Activated CD4-positive, alpha-beta memory T cell treated with anti-CD3 and anti-CD28 coated beads for 36 hours (primary cell): ENCODE measurements at places on chromosomes 3 and 15.

GRCh38 chr3:131236421-131236820 lies 145.2 kb upstream of the NUDT16 start:
- DNase-seq: no peak

GRCh38 chr3:9870978-9871377 lies 9.1 kb downstream of the CIDEC start:
- no peak for DNase-seq

GRCh38 chr3:123657568-123657967 lies 72.7 kb upstream of the HACD2 start:
- no peak for DNase-seq

DNA sequence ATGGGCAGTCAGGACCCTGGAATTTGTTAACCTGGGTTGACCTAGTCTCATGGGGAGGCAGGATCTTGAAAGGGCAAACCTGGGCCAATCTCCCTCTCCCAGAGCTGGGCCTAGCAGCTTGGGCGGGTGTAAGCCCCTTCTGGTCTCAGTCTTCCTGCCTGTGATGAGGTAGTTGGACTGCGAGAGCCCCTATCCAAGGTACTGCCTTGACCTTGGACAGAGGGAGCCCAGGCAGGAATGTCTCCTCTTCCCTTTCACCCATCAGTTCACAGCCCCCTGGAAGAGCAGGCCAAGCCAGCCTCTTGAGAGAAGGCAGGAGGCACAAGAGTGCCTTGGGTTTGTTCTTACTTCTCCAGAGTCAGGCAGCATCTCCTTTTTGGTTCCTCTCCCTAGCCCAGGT lies 24.7 kb upstream of the SEMA3F start:
- DNase-seq: no peak

DNA sequence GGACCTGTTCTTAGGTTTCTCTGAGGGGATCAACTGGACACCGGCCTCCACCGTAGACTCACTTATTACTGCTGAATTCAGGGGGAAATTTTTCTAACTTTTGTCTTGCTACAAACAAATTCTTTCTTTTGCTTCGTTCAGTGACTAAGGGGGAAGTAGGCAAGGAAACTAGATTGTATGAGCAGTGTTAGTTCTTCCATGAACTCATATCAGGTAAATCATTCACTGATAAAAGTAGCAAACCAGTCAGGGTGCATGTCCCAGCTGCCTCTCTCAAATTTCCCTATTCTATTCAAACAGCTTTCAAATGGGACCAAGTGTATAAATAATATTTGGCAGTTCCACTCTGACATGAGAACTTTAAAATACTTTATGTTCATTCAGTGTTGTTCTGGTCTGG lies 7.3 kb upstream of the CCDC13 start:
- no peak for DNase-seq

DNA sequence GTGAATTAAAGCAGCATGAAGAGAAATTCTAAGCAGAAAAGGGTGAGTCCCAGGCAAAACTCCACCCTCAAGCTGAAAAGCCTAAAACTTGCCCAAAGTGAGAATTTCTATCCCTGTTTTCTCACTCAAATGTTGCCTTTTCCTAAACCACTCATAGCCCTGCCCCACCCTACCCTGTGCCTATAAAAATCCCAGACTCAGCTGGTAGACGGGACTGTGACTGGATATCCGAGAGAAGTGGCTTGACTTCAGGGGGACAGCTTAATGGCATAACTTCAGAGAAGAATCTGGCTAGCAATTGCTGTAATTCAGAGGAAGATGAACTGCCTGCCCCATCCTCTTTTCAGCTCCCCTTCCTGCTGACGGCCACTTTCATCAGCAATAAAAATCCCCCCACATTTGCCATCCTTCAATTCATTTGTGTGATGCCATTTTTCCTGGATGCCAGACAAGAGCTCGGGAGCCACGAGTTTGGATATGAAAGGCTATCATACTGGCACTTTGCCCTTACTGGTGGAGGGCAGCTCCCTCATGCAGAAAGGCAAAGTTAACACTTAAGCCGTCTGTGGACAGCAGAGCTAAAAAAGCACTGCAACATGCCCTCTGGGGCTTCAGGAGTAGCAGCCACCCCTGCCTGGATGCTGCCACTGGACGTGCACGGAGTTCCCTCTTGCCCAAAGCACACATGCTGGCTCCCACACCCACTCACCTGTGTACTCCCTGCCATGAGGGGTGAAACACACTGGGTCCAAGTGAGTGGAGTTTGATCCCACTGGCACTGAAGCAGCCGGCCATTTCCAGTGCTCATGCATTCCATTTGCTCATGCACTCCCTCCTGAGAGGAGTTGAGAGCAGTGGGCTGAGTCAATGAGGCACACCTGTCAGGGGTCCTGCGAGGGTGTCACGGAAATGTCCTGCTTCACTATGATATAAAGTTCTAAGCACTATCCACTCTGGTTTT lies 670.6 kb downstream of the PLOD2 start:
- no peak for DNase-seq

GRCh38 chr3:21049334-21050062 lies 701.5 kb downstream of the ZNF385D start:
- DNase-seq: no peak

GRCh38 chr3:64399205-64399800 lies 174.0 kb upstream of the PRICKLE2 start:
- no peak for DNase-seq

- no peak for DNase-seq
Observed at GRCh38 chr3:100737334-100737733, 28.0 kb downstream of the TFG start.

GRCh38 chr15:63473999-63474809 lies 30.2 kb upstream of the USP3 start:
- DNase-seq: peak; percentile 84

- no peak for DNase-seq
Observed at GRCh38 chr15:74822233-74822632, 4.2 kb upstream of the CPLX3 start.

DNA sequence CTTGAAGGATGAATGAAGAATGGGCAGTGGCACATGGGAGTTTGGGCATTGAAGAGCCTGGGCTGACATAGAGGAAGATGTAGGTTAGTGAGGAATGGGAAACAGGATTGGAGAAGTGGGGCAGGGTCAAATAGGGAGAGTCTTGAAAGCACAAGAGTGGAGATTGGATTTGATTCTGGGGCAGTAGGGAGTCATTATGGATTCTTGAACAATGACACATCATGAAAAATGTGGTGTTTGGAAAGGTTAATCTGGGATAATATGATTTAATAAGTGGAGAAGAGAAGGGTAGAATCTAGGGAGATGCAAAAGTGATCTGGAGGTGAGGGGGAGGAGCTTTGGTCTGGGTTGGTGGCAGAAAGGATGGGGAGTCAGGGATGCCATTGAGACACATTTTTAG lies 45.4 kb upstream of the ROPN1 start:
- DNase-seq: no peak

DNA sequence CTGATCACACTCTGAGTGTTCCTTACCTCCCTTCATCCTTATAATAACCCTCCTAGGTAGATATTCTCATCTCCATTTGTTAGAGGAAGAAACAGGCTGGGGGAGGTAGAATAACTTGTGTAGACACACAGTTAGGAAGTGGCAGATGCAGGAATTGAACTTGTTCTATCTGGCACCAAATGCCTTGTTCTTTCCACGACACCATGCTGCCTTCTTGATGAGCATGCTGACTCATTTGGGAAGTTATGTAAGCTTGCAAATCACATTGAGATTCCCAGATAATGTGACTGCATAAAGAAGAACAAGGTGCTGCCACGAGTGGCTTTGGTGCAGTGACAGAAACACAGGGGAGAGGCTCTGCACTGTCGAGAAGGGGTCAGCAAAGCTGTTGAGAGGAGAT lies 27.5 kb upstream of the NDUFB4 start:
- DNase-seq: no peak

GRCh38 chr15:48730506-48730905 lies 80.4 kb downstream of the CEP152 start:
- no peak for DNase-seq

GRCh38 chr3:45969953-45970352 lies 25.7 kb downstream of the FYCO1 start:
- DNase-seq: no peak

DNA sequence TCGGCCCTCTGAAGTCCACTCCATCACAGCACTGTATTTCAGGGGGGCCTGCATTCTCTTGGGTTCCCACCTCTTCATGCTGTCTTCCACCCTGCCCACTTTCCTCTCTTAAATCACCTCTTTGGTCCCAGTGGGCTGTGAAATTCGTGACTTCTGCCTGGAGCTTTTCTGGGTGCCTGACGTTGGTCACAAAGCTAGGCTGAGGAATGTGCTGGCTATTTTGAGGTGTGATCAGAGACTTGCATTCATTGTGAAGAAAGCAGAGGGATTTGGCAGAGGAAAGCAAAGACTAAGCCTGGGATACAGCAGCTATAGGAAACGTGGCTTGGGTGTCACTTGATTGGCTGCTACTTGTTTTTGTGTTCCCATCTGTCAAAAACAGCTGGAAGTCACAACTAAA lies 202.5 kb downstream of the SATB1 start:
- DNase-seq: no peak

DNA sequence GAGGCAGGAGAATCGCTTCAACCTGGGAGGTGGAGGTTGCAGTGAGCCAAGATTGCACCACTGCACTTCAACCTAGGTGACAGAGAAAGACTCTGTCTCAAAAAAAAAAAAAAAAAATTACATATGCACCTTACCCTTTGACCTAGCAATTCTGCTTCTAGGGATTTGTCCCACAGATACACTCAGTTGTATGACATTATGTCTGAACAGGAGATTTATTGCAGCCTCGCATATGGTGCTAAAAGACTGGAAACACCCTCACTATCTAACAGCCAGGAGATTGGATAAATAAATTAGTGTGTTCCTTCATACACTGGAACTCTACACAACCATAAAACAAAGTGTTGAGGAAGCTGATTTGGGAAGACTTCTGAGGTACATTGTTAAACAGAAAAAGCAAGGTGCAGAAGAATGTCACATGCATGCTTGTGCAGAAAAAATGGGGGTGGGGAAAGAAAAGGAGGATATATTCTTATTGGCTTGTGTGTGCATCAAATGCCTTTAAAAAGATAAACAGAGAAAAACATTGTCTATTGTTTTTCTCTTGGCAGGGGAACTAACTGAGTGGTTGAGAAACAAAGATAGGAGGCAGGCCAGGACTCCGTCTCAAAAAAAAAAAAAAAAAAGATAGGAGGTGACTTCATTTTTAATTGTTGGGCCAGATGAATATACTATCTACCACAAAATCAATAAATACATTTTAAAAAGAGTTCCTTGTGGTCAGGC lies 30.9 kb downstream of the PPCDC start:
- no peak for DNase-seq

GRCh38 chr3:126351771-126352475 lies 5.3 kb downstream of the KLF15 start:
- no peak for DNase-seq

DNA sequence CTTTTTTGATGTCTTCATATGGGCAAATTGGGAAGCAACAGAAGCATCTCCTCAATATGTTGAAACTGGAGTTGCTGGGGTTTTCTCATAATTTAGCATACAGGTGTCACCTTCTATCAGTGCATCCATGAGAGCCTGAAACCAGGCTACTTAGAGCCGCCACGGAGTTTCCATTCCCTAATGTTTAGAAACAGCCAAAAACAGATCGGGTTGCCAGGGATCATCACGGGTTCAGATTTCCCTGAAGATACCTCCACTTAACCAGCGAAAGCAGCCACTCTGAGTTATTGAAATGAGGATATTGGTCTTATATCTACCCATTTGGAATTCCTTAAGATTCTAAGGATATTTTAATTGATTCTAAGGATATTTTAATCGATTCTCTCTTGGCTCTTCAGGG lies 14.5 kb downstream of the TERB2 start:
- DNase-seq: no peak

- peak; percentile 71 for DNase-seq
Observed at GRCh38 chr15:68553994-68554720, 24.6 kb upstream of the CORO2B start.

GRCh38 chr3:111076732-111077131 lies 5.1 kb downstream of the NECTIN3 start:
- DNase-seq: no peak

DNA sequence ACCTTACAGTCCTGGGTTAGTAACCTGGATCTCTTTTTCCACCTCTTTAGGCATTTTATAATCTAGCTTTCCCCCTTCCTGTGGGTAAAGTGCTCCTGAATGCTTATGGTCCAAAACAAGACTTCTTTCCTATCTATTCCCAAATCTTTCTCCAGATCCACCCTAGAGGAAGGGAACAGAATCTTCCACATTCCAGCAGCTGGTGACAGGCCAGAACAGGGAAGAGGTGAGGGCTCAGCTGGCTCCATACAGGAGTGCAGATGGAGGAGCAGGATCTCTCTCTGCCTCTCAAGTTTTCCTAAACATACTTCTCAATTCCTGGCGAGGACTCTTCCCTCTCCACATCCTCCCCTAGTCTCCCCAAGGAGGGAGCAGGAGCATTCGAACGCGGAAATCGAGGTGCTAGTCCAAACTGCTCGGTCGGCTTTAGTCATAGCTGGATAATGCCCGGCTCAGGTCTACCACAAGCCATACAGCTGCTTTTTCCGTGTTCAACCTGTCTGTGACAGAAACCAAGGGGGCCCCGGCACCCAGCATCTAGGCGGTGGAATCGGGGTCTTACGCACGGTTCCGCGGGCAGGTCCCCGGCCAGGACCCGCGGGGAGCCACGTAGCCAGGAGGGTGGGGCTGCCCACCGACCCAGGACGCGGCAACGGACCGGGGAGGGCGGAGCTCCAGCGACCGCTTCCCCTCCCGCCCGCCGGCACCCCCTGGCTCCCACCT lies 4.0 kb downstream of the RASSF1 start:
- DNase-seq: peak; percentile 75

DNA sequence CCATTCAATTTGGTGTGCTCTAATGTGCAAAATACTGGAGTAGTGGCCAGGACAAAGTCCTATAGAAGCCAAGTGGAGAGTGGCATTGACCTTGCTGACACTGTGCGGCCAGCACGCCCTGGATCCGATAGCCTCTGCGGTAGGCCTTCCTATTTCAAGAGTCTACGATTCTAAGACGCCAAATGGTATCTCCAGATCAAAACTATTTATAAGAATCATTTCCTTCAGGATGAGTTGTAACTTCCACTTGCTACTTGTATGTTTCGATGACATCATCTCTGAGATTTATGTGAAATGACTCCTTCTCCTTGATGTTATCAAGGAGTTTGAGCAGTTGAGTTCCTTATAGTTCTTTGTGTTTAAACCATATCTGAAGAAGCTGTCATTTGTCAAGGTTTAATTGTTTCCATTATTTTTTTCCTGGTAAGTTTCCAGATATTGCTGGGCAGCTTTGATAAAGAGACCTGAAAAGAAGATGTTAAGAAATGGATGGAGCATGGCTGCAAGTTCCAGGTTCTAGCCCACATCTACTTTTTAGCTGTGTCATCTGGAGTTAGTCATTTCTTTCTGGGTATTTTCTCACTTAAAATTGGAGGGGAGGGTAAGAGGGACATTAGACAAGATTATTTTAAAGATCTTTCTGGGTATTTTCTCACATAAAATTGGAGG lies 71.8 kb downstream of the TMEM44 start:
- DNase-seq: no peak

DNA sequence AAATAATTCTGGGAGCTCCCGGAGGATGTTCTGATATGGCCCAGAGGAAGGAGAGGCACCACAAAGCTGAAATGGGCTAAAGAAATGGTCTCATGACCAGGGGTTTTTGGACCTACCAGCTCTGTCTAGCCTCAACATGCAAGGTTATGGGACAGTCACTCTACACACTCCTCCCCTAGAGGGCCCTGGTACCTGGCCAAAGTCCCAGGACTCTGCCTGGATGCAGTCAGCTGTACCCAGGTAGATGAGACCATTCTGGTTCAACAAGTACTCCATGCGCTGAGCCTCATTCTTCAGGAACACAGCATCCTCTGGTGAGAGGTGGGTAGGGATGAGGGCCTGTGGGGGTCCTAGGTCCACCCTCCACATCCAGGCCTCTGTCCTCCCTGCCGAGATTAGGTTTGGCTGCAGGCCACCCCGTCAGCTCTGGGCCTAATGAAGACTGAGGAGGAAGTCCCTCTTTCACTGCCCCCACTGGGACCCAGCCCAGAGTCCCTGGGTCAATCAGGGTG lies 9.5 kb downstream of the EPB42 start:
- DNase-seq: no peak
